Activated CD4-positive, alpha-beta T cell treated with anti-CD3 and anti-CD28 coated beads, Interleukin-2, amount 50 U/mL, for 1 hour (primary cell): ENCODE measurements at places on chromosomes 11 and 22.
A peak's percentile ranks its signal among the peaks of the same experiment; 100 is the strongest.

DNA sequence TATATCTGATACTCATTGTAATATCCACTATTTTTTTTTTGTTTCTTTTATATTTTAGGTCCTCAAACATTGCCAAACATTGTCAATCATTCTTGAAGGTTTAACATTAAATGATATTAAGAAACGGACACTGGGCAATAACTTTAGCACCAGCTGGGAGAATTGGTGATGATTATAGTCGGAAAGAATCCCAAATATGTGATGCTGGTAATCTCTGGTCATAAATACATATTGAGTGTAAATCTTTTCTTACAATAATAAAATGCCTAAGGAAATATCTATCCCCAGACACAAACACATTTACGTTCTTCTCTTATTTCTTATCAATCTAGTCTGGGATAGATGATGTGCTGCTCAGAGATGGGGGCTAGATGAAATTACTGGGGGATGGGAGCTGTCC, 25.2 kb downstream of the OR51E2 start:
- no peak for DNase-seq

DNA sequence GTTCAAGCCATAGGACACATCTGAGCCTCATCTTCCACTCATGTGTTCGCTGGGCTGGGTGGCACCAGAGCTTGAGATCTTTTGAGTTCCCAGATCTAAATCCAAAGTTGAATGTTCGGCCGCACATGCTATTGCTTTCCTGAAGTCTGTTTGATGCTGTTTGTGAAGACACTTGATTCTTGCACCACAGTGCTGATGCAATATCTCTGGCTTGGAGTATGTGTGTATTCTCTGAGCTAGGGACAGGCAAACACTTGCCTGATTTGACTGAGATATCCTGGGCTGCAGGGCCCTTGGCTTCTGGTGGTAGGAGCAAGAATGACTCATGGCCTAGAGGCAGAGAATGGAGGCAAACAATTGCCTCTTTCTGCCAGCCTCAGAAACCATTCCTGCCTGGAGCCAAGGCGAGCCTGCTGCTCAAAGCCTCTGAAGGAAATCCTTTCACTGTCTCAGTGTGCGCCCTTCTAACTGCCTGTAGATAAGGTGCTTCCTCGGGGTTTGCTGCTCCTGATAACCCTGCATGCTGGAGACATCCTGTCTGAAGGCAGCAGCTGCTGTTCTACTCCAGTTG, 73.0 kb downstream of the CYB5R2 start:
- no peak for DNase-seq

DNA sequence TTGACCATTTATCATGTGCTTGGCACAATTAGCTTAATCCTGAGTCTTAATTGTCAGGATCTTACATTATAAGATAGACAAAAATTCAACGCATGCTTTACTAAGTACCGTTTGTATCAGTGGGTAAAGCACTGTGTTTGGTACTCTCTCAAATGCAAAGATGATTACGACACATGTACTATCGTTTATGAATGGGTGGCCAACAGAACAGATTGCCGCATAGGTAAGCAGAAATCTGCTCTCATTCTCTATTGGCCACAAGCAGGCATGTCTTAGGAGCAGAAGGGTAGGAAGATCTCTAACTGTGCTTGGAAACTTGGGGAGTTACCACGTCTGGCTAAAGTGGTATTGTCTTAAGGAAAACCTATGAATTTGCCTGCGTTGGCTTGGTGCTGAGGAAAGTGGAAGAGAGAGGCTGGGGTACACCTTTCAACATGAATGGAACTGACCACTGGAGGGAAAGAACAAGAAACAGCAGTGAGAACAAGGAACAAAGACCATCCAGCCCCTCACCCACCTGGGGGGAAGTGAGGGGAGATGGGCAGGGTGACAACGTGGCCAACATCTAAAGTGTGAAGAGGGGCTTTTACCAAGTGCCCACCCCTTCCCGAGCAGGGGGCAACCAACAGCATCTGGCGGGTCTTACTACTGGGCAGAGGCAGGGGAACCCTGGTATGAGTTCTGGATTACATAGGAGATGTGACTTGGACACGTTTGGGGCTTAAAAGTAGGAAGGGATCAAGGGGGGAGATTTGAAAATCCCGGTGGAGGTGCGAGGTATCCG, 1.0 kb upstream of the TUBA8 start:
- no peak for DNase-seq

- peak; percentile 51 for DNase-seq
Observed at GRCh38 chr11:75351791-75352587, 528 bp upstream of the ARRB1 start.

DNA sequence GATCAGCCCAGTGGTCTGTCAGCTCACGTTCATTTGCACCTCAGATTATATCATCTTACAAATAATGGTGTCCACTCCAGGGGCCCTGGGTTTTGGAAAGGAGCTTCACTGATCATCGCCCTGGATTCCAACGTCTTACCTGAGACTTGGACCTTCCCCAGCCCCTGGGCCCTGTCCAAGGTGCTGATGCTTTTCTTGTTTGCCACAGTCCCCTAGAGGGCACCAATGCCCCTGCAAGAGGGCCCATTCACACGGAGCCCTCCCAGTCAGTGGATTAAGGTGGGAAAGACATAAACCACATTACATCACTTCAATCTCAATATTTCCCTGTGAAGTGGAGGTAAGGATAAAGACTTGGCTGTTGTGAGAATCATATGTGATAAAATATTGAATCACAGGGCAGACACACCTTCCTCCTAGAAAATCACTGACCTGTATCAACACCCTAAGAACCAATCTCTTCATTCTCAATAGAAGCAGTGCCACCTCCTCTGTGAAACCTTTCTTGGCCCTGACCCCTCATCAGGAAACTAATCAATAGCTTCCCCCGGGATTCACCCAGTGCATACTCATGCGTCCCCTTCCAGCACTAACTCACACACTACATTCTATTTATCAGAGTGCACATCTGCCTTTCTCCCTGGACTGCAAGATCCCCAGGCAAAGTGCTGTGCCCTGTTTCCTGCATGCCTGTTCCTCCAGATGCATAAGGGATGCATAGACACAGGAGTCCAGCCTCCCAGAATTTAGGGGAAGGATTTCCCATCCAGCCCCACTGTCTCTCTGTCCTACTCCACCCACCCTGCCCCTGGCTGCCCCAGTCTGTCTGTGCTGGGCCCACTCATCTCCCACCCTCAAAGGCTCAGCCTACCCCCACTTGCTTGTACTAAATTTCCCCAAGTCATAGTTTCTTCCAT, 167.0 kb downstream of the BUD13 start:
- no peak for DNase-seq

DNA sequence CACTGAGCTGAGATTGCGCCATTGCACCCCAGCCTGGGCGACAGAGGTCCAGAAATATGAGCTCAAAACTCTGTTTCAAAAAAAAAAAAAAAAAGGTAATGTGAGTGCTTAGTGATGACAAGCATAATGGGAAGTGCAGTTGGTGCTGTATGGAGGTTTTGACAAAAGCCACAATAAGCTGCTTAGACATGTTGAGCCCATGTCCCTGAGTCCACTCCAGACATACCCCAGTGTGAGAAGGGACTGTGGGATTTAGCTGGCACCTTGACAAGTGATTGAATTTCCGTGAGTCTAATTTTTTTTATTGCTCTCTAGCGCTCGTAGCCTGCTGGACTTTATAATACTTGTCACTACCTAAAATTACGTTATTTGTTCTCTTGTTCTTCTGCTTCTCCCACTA, 15.1 kb upstream of the LGR4 start:
- no peak for DNase-seq

DNA sequence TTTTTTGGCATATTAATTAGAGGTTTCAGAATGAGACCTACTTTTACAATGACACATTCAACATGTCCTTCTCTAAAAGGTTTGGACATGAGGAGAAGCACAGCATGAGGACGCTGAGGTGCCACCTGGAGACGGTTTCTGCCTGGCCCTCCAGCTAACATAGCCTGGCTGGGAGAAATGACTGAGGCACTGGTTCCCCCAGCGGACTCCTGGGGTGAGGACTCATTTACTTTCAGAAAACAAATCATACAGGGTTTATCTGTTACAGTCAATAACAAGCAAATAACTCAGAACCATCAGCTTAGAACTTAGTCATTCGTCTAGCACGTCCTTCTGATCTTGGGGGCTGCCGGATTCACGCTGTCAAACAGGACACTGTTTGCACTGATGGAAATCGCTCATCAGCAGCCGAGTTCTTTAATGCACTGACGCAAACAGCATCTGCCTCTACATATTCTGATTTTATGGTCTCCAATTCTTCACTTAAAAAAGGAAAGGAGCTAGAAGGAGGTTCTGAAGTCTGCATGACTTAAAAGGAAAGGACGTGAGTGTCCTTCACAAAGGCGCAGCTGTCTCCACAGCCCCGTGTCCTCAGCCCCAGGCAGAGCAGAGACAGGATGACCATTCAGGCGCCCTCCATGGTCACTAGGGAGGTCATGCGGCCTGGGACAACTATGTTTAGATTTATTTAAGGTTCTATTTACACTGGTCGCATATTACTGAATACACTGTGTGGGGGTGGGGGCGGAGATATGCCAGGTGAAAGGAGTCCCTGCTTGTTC, 44.2 kb downstream of the CERK start:
- DNase-seq: no peak

DNA sequence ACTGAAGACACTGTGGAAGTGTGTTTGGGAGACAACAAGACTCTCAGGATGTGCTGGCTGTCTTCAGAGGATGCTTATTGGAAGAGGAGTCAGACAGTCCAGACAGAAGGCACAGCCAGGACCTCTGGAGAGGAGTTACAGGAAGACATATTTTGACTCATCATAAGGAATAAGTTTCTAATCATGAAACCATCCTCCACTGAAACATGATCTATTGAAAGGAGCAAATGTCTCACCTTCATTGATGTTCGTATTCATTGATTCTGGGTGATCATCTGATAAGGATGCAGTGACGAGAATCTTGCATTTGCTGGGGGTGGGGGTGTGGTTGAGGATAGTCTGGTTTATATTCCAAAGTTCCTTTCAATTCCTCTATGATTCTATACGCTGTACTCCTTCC, 2.5 kb upstream of the CXCR5 start:
- DNase-seq: no peak

- DNase-seq: no peak
Observed at GRCh38 chr11:106276126-106276525, 198.7 kb downstream of the AASDHPPT start.

DNA sequence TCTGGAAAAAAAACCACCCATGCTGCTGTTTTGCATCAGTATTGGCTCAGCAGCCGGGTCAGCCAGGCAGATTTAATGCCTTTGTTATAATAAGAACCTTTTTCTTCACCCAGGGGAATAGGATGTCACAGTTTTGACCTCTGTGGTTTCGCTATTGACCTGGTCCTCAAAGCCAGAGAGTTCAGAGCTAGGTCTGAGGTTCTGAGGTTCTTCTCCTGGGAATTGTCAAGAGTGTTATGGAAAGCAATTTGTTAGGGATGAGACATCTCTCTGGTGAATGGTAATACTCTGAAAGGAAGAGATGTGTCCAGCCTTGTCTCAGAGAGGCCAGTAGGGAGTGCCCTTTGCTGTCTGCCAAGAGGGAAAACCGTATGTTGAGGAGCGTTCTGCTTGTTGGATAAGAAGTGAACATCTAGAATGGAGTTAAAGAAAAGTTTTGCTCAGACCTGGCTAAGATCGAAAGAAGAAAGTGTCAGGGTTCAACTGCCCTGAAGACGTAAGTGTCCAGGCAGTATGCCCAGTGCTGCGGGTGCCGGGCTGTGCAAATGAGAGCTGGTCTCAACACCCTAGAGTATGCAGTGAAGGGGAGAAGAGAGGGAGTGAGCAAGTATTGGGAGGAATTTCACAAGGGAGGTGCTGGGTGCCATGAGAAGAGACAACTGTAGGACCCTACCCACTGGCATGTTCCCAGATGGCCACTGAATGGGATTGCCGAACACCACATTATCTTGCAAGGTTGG, 150.9 kb upstream of the TTC12 start:
- DNase-seq: no peak

- no peak for DNase-seq
Observed at GRCh38 chr22:31637447-31637890, 24.5 kb downstream of the PISD start.

GRCh38 chr11:120923866-120924508, 99.9 kb upstream of the TBCEL start:
- DNase-seq: no peak

- no peak for DNase-seq
Observed at GRCh38 chr22:33034753-33035152, 23.4 kb downstream of the SYN3 start.

- no peak for DNase-seq
Observed at GRCh38 chr11:119316729-119317591, at the start of gene MCAM. Gene MCAM (minus strand): TSS chr11:119317130. CDS start chr11:119317101, 29 bp downstream.

DNA sequence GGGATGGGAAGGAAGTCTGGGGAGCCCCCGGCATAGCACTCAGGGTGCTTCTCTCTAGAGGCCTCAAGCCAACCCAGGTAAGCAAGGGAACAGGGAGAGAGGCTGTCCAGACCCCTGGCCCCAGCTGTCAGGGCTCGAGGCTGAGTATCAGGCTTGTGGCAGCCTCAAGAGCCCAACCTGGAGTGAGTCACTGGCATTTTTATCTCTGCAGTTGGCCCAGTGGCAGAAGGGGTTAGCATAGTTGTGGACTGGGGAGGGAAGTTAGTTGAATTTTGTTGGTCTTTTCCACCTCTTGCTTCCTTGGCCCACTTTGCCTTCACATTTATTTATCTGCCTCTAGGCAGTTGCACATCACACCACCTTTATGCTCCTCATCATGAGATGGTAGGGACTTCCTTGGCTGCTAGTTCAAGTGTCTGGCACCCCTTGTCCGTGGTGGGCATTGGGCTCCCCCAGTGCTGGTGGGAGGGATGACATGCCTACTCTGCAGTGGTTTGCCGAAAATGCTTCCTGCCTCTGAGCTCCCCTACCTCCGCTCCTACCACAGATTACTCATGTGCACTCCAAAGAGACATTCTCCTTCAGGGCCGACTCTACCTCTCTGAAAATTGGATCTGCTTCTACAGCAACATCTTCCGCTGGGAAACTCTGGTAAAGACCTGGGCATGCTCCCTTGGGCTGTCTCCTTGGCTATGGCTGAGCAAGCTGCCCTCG, 60.1 kb downstream of the SCN3B start:
- DNase-seq: no peak

DNA sequence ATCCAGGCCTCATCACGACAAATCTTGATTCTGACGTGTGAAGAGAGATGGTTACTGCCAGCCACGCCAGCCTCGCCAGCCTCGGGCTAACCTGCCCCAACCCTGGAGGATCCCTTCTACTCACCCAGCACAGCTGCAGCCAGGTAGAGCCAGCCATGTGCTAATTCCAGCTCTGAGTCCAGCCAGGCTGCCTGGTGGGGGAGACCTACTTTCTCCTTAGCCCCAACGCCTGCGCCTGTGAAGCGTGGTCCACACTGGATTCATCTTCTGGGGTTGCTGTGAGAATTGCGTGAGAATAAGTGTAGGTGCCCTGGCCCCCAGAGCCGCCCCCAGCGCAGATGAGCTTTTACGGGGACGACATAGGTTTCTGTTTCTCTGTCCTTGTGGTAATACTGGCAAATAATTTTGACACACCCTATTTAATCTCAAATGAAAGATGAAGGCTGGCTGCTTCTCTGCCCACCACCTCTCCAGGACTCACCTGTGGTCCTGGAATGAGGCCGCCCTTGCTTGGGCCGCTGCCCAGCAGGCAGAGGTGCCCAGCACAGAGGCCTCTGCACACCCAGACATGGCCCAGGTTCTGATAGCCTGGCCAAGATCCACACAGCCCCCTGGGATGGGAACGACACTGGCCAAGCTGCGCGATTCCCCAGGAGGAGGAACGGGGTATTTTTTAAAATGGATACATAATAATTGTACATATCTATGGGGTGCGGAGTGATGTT, 528.4 kb downstream of the TBC1D22A start:
- no peak for DNase-seq

- no peak for DNase-seq
Observed at GRCh38 chr11:25483915-25484635, 847.9 kb upstream of the ANO3 start.
